Stimulated activated CD4-positive, alpha-beta T cell treated with anti-CD3 and anti-CD28 coated beads, Interleukin-15, amount 100 ng/mL, for 48 hours (primary cell): ENCODE measurements at places on chromosomes 1 and 21.

GRCh38 chr21:45365186-45365607, 39.8 kb upstream of the COL18A1 start:
- no peak for DNase-seq

DNA sequence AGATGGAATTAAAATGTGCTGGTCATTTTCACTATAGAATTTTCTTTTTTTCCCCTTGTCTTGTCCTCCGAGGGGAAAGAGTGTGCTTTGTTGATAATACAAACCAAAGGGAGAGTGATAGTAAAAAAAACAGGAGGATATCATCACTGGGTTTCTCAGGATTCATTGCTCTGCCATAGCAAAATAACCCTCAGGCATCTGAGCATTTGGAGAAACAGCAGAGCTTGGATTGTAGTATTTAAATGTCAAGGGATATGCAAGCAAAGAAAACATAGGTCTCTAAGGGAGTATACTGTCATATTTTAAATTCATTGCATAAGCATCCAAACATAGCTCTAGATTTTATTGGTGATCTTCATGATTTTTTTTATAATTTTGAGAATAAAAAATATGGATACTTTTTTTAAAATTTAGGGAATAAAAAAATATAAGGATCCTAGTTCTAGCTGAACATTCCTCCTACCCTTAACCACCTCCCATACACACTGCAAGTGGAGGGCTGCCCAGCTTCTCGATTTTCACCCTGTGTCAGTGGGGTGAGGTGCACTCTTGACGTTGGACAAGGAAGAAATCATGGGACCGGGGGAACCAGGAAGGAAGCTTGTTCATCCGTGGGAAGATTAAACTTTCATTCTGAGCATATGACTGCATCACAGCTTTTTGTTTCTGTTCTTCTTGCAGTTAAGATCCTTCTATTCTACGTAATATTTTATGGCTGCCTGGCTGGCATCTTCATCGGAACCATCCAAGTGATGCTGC, 4.4 kb downstream of the ATP1B1 start:
- no peak for DNase-seq

GRCh38 chr1:88204111-88204510, 480.0 kb upstream of the PKN2 start:
- no peak for DNase-seq

GRCh38 chr1:63663301-63663700, 70.1 kb downstream of the PGM1 start:
- DNase-seq: no peak

DNA sequence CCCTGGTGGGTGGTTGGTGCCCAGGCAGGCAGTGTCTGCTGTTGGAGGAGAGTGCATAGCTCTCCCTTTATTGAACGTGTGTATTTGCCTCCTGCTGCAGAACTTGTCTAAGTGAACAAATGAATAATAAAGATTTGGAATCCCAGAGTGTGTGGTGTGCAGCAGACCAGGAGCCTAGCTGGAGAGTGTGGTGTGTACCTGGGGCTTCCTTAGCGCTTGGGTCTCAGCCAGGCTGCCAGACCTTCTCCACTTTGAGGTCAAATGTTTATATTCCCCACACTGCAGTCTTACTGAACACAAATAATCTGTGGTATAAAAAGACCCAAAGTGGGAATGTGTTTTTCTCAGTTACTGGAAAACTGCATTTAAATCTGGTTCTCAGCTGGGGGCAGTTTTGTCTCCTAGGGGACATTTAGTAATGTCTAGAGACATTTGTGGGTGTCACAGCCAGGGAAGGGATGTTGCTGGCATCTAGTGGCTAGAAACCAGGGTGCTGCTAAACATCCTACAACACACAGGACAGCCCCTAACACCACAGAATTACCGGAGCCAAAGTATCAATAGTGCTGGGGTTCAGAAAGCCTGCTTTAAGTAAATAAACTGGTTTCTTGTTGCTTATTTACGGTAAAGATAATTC, 23.6 kb downstream of the SLC37A1 start:
- no peak for DNase-seq

DNA sequence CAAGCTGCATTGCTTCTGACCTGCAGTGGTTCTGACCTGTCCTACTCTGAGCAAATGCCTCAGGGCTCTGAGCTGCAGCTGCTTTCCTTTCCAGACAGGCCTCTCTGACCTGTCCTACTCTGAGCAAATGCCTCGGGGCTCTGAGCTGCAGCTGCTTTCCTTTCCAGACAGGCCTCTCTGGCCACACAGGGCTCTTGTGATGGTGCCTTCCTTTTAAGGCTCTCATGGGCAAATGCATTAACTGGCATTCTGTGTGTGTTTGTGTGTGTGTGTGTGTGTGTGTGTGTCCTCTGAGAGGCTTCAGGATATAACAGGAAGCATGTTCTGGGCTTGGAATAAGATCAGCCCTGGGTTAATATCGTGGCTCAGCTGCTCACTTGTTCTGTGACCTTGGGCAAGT, 131.3 kb downstream of the NTPCR start:
- DNase-seq: no peak

DNA sequence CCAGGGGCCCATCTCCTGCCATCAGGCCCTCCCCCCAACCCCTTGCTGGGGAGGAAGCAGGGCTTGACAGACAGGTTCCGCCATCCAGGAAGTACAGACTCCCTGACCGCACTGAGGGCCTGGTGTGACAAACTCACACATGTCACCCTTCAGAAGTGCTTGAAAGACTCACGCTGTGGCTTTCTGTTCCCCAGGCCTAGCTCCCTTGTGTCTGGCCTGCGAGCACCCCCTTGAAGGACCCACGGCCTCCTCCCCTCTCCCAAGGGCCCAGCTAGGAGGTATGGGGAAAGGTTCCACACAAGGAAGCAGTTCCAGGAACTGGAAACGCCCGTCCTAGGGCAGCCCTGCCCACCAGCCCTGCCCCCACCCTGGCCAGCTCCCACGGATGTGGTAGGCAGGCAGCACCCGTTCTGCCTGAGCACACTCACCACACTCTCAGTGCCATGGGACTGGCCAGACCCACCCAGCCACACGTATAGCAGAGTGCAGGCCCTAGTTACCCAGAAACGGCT, 26.7 kb downstream of the SLC2A1 start:
- DNase-seq: peak; percentile 53

DNA sequence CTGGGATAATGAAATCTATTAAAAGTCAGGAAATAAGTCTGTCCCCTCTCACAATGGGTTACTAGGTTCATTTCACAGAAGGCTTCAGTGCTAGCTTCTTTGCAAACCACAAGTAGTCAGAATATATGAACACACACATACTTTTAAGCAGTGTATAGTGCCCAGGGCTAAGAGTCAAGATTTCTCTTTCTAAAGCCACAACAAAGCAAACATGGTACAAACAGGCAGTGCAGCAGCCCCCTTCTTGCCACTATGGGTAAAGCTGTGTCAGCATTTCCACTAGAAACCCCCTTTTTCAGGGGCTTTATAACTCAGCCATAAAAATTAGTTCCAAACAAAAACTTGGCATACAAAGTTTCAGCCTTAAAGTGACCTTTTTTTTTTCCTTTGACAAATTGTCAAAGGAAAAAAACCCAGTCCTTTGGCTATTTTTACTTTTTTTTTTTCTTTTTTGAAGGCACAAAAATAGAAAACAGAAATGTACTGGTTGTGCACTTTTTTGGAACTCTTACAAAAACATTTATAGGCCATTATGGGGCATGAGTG, 315.4 kb downstream of the LMO4 start:
- no peak for DNase-seq

DNA sequence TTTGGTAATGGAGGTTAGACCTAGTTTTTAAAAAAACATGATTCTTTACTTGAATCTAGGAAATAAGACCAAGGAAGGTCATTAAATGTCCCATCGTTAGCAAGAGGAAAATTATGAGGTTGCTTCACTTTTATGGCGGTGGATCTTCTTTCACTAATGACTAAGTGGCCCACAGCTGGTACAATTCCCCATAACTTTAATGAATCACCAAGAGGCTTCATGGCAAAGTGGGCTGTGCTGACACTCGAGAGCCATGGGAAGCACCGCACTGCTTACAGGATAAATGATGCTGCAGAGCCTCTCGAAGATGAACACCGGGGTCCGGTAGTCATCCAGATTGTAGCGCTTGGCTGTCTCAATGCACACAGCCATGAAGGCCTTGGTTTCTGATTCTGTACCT, 108.8 kb downstream of the UBR4 start:
- DNase-seq: no peak

DNA sequence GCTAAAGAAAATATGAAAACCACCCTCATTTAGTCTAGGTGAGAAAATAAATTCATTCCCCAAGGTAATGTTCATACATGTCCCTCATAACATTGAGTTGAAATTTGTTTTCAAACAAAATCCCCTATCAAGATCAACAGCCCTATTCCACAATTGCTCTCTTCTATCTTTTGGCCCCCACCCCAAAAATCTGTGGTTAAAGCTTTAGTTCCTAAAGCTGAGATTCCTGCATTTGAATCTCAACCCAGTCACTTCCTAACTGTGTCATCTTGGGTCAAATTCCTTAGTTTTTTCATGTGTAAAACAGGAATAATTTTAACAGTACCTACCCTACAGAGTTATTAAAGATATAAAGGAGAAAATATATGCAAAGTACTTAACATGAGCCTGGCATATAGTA, 22.0 kb downstream of the KIAA0319L start:
- DNase-seq: no peak

GRCh38 chr1:41573194-41573593, 88.7 kb upstream of the EDN2 start:
- no peak for DNase-seq

GRCh38 chr1:245173446-245174211, 18.8 kb downstream of the KIF26B start:
- no peak for DNase-seq

DNA sequence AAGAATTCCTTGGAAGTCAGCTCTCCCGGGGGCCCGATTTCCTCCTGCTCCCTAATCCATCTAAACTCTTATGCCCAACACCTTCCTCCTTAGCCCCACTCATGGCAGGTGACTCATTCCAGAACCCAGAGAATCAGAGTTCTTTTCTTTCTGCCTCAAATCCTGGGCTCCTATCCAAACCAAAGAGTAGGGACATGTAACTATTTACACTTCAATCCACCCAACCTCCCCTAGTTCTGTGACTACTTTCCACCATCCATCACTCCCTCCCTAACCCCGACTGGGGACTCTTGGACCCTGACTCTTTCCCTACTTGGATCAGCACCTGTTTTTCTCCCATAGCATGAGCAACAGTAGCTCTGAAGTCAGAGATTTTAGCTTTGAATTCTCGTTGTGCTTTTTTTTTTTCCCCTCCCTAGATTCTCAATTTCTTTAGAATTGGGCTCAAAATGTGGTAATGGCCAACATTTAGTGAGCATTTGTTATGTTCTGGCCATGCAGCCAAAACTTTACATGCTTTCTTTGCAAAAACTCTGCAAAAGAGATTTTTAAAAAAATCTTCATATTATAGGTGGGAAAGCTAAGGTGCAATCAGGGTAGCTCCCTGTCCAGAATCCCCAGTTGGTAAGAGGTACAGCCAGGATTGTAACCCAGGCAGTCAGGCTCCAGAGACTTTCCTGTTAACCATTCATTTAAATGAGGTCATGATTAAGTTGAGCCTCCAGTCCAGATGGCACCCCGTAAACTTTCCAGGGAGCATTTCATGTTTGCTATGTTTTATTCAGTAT, 7.5 kb upstream of the CYP4A11 start:
- no peak for DNase-seq

- no peak for DNase-seq
Measured at GRCh38 chr1:6477039-6477820, 11.3 kb upstream of the TNFRSF25 start.

DNA sequence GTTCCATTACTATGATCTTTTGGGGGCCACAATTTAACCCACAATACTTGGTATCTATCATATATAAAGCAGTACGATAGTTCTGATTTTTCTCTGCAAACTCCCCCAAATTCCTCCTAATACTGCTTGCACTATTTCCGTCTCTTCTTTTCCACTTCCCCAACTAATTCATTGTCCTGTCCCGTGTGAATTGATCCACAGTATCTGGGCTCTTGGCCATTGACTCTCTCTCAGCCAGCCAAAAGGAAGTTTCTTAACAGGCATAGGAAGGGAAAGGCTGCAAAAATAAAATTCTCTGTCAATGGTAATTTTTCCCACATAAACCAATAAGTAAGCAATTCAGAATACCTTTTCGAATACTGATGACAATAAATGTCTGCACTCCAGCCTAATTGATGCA, 91.7 kb upstream of the DSCAM start:
- DNase-seq: no peak

DNA sequence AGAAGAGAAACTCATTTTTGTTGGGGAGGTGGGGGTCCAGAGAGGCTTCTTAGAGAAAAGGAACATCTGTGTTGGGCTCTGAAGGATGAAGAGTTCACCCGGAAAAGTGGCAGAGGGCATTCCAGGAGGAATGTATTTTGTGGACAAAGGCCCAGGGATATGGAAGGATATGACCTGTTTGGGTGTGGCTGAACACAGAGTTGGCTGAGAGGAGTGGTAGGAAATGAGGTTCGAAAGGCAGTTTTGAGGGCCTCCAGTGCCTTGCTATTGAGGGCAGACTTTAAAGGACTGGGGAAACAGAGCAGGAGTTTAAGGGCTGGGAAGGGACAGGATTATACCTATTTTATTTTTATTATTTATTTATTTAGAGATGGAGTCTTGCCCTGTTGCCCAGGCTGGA, 27.3 kb upstream of the WASF2 start:
- no peak for DNase-seq

DNA sequence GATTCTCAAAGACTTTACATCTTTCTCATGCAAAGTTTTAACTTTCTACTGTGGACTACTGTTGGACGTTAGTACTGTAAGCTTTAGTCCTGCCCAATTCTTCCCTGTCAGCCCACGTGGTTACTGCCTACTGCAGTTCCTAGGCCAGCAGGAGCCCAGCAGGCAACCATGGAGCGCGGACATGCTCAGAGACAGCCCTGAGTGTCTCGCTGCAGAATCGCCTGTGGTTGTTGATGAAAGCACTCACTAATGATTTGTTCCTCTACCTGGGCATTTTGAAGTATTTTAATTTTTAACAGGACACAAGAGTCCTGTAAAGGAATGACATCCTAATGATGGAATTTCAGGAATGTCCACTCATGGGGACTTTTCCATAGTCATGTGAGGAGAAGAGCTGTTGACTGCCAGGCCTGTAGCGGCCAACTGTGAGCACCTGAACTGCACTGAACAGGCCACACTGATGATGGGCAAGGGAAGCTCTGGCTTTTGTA, 44.1 kb downstream of the PGBD5 start:
- no peak for DNase-seq

DNA sequence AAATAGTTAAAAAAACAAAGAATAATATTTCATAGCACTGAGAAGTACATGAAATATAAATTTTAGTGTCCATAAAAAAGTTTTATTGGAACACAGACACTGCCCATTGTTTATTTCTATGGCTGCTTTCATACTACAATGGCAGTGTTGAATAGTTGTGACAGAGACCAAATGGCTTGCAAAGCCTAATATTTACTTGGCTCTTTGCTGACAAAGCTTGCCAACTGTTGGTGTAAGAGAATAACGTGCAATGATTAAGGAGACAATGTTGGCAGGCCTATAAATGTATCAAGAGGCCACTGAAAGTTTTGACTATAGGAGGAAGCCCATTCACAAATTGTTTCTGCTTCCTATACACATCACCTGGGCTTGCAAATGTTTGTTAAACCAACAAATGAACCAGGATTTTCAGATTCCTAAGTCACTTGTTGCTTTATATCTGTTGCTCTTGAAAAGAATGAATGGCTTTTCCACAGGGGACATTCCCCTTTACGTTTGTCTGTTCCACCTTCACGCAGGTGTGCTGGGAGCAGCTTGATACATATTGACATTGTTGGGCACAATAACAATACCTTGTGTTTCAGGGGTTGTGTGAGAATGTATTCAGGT, 5.5 kb upstream of the ST6GALNAC3 start:
- no peak for DNase-seq
